Esophagus squamous epithelium (tissue), 5 donors: ENCODE measurements at places on chromosomes 16 and 17.

DNA sequence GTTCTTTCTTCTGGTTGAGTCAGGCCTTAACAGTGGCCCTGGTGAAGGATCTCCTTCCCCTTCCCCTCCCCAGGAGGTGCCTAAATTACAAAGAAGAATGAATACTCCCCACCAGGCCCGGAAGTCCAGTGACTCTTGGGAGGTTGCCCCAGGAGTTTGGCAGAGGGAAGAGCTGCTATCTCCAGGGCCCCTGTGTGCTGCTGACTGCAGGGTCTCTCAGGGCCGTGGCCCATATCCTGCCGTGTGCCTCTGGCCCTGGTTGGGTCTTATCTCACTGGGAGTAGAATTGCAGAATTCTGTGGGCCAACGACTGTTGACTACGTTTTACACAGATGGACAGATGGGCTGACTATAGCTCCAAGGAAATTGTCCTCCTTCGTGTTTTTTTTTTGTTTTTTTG lies 28.0 kb downstream of the AKAP1 start:
- no peak for DNase-seq

- DNase-seq = no peak
Observed at GRCh38 chr16:35747658-35748455, 2288.4 kb downstream of the TP53TG3F start.

DNA sequence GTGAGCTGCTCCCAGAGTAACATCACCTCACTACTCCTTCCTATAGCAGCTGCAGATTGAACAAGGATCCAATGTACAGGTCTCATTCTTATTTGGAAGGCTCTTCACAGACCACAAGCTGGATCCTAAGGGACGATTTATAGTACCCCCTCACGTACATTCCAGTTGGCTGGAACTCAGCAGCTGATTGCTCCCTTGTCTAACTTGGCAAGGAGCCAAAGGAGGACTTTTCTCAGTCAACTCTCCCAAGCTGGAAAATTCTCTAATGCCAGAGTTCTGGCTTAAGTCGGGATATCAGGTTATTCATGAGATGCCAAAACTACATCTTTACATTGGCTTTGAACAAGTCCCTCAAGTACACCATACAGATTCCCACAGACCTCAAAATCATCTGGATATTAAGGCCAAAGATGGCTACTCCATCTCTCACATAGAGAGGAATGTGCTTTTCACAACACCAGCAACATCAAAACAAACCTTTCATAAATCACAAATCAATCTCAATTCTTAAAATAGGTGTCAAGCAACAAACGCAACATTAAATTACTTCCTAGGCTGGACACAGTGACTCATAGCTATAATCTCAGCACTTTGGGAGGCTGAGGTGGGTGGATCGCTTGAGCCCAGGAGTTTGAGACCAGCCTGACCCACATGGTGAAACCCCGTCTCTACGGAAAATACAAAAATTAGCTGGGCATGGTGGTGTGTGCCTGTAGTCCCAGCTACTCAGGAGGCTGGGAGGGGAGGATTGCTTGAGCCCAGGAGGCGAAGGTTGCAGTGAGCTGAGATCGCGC lies 39.3 kb downstream of the SMG6 start:
- DNase-seq = no peak

DNA sequence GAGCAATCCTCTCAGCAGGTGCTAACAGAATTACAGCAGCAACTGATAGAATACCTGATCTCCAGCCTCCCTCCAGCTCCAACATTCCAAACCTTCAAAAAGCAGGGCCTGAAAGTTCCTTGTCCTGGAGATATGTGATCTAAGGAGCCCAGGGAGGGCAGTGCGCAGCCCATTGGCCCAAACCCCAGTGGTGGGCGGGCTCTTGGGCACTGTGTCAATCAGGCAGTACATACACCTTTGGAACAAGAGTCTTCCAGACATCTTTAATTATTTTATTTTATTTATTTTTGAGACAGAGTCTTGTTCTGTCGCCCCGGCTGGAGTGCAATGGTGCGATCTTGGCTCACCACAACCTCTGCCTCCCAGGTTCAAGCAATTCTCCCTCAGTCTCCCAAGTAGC lies 24.2 kb downstream of the SLC12A3 start:
- no peak for DNase-seq

DNA sequence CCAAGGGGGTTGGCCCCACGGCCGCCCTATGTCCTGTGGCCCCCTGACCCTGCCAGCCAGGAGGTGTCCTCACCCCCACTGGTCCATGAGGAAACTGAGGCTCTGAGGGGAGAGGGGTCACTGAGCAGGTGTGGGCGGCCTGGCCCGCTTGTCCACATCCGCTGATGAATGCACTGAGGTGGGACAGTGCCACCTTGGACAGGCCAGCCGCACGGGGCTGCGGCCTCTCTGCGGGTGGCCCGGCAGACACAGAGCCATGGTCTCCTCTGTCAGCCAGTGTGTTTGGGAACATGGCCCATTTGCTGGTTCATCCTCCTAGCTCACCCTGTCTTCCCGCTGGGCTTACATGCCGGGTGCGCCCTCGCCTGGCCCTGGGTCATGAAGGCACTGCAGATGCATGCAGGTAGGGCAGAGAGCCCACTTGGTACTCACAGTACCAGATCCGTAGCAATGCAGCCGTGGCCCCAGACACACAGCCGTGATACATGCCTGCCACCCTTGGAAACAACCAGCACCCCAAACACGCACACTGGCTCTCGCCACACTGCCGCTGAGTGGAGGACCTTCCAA lies 93.9 kb downstream of the ENGASE start:
- DNase-seq = no peak

DNA sequence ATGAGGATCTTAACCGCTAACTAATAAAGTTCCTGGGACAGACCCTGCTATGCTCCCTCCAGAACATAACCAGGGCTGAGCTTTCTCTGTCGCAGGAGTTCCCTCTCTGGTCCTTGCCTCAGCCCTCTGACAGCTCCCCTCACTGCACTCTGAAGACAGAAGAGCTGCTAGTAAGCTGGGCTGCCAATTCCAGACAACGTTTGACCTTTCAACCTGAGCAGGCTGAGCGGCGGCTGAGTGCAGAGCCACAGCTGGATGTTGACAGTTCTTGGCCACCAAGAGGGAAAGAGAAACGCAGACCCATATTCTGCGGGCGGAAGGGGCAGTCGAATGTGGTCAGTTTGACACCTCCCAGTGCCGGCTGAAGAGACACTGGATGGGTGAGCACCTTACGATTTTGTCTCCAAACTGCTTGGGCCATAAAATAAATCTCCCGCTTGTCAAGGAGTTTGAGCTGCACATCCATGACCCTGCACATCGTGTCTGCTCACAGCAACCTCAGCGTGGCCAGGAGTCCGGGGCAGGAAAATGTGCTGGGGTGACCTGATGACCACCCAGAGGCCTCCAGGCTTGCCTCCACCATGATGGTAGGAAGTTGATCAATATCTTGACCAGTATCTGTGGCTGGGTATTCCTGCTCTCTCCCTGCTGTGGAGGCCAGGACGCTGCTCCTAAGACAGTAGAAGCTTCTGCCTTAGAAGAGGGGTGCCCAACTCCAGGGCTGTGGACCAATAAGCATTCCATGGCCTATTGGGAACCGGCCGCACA lies 209.2 kb downstream of the PARN start:
- DNase-seq = no peak

DNA sequence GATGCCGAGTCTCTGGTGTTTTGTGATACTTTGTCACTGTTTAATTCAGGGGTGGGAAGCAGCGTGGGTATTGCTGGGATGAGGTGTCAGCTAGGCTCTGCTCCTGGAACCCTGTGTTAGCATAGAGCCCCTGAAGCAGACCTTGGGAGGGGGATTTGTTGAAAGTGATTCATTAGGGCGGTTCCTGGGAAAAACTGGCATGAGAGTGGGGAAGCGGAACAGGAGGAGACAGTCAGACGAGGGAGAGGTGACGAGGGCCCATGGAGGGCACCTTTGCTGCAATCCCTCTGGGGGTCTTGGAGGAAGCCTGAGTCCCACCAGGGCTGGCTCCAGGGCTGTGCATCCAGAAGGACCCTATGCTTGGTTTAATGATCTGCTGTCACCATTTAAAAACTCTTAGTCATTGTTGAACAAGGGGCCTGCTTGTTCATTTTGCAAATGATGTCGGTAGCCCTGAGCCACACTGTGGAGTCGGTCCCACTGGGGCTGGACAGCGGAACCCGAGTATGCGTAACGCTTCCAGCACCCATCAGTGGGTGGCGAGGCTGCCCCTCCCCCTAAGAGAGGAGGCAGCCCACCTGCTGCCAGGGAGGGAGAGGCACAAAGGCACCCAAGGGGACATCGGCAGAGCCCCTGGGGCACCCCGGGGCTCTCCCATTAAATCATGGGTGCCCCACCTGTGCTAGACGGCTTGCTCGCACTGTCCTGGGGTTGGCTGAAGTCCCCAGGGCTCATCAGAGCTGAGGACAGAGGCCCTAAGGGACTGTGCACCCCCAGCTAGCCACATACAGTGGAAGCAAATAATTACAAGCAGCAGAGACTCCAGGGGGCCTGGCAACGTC lies 35.4 kb downstream of the WFDC1 start:
- no peak for DNase-seq

DNA sequence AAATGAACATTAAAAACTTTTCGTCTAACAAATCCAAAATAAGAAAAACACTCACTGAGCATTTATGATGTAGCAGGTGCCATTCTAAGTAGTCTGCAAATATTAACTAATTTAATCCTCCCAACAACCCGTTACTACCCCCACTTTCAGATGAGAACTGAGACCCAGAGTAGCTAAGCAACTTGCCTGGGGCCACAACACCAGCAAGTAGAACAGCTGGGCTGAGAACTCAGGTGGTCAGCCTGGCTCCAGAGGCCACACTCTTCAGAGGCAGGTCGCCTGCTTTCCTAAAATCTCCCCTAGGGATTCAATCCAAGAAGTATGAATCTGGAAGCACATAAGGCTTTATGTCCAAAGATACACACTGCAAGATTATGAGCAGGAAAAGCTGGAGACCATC lies 6.2 kb downstream of the MBTPS1 start:
- DNase-seq = no peak

GRCh38 chr16:73231379-73231778 lies 183.5 kb upstream of the ZFHX3 start:
- DNase-seq = no peak

DNA sequence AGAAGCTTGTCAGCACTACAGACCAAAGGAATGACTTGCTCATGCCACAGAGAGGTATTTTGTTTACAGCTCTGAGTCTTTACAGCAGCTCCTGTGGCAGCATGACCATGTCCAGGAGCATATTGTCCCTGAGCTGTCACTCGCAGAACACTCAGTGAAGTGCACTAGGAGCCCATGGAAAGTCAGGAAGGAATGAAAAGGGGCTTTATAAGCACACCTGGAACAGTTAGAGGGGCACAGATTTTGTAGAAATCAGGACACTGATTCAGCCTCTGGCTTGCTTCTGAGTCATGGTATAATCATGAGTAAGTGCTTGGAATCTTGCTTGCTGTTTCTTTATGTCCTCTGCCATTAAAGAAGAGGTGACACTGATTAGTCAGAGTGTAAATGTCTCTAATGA lies 41.0 kb downstream of the TADA2A start:
- no peak for DNase-seq

- no peak for DNase-seq
Observed at GRCh38 chr17:4998027-4998731, 429 bp downstream of the KIF1C start.

DNA sequence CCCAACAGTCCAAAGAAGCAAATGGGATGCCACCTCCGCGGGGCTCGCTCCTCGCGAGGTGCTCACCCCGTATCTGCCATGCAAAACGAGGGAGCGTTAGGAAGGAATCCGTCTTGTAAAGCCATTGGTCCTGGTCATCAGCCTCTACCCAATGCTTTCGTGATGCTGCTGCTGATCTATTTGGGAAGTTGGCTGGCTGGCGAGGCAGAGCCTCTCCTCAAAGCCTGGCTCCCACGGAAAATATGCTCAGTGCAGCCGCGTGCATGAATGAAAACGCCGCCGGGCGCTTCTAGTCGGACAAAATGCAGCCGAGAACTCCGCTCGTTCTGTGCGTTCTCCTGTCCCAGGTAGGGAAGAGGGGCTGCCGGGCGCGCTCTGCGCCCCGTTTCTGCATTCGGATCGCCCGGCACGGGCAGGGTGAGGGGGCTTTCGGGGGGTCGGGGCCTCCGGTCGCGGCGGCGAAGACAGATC lies at the start of gene CDH13:
Gene CDH13 (plus strand): TSS at position 179 of the 471 bp plus-strand sequence.
- DNase-seq = no peak

- DNase-seq = no peak
Observed at GRCh38 chr17:80354336-80354735, 60.6 kb upstream of the ENDOV start.

- no peak for DNase-seq
Observed at GRCh38 chr17:11490171-11490755, 108.0 kb upstream of the DNAH9 start.

GRCh38 chr17:45628019-45628418 lies 137.5 kb upstream of the PLEKHM1 start:
- DNase-seq = no peak

DNA sequence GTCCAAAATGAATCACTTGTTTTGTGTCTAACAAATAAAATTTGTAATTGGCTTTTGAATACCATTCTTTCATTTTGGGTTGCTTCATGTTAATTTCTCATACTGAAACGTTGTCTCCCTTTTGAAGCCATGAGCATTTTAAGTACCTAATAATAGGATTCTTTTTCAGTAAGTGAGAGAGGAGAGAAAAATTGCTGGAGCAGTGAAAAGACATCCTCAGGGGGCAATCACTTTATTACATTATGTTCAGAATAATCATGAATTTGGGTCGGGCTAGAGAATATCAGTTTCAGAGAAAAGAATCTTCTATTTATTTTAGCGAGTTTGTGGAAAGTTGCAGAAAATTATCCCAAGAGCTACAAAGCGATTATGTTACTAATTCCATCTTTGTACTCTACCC lies 96.8 kb downstream of the CNTNAP4 start:
- DNase-seq = no peak

GRCh38 chr16:85697431-85697830 lies 8.7 kb upstream of the GINS2 start:
- DNase-seq = no peak

DNA sequence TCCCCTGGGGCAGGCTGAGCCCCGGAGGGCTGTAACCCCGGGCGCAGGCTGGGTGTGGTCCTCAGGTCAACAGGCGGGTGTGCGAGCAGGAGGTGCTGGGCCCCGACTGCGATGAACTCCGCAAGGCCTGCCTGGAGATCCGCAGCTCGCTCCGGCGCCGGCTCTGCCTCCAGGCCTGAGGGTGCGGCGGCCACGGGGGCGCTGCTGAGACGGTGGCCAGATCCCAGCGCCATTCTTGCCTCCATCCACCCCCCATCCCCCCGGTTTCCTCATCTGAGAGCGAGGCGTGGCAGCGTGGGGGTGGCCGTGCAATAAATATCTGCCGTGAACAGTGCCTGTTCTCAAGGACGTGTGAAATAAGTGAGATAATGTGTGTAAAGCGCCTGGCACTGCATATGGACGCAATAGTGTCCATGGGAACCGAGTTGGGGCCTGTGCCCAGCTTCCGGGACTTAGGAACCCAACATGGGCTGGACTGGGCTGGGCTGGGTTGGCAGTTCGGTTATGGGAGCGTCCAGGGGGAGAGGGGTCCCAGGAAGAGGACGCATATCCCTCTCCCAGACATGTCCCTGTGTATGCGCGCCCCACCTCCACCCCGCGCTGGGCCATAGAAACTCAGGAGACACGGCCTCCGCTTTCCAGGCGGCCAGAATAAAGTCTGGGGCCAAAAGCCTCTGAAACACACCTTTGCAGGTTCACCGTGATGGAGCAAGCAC lies 15.0 kb downstream of the ZNF213 start:
- no peak for DNase-seq
